8988T (cell line): ENCODE measurements at places on chromosomes 12 and 14.

DNA sequence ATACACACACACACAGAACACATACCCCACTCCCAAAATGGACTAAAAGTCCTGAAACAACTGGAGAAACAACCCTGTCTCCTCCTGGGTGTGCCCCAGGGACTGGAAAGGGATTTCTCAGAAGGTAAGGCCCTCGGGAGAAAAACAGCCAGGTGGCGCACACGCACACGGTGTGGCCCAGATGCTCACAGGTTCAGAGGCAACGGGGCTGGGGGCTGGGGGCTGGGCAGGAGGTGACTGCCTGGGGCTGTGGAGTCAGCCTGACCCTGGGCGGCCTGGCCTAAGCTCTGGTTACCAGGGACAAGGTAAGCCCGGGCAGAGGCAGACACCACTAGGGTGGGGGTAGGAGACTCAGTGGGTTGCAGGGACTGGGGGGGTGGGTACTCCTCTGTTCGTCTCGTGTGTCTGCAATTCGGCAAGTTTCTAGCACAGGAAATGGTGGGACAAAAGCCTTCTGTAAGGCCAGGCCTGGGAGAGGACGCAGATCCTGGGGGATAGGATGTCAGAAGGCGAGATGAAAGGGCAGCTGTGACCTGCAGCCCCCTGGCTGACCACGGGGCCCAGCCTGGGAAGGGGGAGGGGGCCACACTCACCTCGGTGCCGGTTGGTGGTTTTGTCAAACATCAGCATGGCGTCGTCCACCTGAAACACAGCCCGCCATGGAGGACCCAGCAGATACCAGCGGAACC, 10.4 kb downstream of the MSI1 start:
- no peak for DNase-seq

- DNase-seq, result no peak
Measured at GRCh38 chr14:36513012-36513420, 7.0 kb downstream of the NKX2-1 start.

DNA sequence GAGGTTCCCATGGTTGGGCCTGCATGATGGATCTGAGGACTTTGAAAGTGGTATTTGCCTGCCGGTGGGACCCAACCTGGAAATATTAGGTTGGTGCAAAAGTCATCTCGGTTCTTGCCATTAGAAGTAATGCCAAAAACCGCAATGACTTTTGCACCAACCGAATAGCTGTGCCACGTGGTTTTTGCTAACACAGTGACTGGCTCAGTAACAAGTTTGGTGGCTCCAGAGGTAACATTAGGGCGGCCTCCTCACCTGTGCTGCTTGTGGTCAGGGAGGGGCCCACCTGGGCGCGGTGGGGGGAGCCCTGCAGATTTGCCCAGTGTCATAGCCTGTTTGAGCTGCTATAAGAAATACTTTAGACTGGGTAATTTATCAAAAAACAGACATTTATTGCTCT, 1.8 kb downstream of the BDKRB2 start:
- no peak for DNase-seq

GRCh38 chr12:124515981-124516380, 51.4 kb downstream of the NCOR2 start:
- DNase-seq, result no peak

DNA sequence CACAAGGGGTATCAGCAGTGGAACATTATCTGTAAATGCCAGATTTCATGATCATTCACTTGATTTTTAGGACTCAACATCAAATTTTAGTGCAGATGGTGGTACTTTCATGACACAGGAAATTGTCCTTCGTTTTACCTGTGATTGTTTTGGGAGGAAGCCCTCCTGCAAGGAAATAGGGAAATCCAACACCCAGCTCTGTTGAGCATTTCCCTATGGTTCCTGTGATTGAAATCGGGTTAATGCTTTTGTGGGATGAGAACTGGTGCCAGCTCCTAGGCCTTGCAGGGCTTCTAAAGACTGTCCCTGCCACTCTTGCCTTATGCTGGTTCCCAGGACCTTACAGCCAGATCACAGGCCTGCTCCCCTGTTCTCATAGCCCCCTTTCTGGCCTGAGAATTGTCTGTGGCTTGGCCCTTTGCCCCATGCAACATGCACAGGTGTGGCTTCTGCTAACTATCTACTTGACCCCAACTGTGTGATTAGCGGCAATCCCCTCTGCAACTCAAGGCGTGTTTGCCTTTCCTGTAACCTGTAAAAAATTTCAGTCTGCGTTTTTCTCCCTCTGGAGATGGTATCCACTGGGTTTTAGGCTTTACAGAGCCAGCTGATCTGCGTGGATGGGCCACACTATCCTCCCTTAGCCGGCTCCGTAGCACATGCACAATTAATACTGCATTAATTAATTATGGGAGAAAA, 112.5 kb downstream of the ETV6 start:
- no peak for DNase-seq

DNA sequence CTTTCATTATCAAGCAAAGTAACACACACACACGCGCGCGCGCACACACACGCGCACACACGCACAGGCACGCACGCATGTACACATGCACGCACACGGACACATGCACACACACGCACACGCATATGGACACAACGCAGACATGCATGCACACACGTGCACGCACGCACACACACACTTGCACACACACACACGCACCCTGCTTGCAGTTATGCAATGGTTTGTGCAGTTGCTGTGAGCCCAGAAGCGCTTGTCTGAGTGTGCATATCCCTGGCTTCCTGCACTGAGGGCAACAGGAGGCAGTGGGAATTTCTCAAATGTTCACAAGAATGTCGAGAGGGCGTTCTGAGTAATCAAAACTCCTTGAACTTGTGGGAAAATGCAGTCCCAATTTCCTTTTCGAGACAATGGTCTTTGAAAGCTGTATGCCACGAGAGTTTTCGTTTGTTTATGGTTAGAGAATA, 41.6 kb downstream of the NFKBIA start:
- no peak for DNase-seq

GRCh38 chr12:109983432-109984142, 12.6 kb downstream of the GIT2 start:
- no peak for DNase-seq
